Activated CD4-positive, alpha-beta T cell treated with anti-CD3 and anti-CD28 coated beads, Interleukin-2, amount 10 ng/mL, durations not matched to agents 7 days and 5 days (primary cell): ENCODE measurements at places on chromosomes 2 and 18. TPM values are rescaled to one million over a fixed set of nuclear protein-coding genes. Genes with fewer than 3 reads are reported as not detected.

DNA sequence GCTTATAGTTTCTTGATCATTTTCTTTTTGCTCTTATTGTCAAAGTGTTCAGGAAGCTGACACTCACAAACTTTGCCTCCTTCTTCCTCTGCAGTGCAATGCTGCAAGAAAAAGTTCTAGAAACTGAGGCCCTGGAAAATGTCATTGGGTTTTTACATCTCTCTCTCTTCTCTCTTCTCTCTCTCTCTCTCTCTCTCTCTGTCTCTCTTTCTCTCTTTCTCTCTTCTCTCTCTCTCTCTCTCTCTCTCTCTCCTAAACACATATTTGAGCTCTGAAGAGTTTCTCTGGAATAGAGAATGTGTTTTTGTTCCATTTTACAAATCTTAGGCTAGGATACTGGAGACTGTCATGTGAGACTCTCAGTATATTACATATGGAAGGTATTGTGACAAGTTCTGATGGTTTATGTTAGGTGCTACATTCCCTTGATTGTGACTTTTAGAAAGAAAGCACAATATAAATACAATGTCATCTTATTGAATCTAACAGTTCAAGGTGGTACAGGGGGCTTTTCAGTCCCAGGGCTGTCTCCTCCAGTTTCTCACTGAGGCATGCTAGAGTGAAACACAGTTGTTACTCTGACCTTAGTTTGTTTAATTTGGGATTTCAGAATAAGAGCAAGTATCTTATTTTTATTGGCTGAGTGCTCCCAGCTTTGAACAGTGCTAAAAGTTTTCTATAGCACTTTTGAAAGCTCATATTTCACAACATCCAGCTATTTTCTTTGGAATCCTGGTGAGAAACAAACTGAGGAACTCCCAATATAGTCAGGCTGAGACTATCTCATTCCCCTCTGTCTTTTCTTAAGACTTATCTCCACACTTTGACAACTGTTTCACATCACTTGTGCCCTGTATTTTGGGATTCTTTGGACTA is 41.4 kb upstream of the EHBP1 start:
- no peaks in the 10 kb centered on the region for H3K36me3 ChIP-seq
- DNase-seq = no peak
- H3K4me3 ChIP-seq = no peak overlapping the region
- no peaks in the 10 kb centered on the region for H3K4me1 ChIP-seq
- no peak overlapping the region for H3K27ac ChIP-seq

- no peaks in the 10 kb centered on the region for H3K27me3 ChIP-seq
- H3K4me1 ChIP-seq = no peaks in the 10 kb centered on the region
- no peak overlapping the region for H3K27ac ChIP-seq
- H3K36me3 ChIP-seq = no peaks in the 10 kb centered on the region
- DNase-seq = no peak
Measured at GRCh38 chr2:149800624-149801542, 213.3 kb upstream of the MMADHC start.

IKZF2 gene
- total RNA-seq = 5.1 TPM

DNA sequence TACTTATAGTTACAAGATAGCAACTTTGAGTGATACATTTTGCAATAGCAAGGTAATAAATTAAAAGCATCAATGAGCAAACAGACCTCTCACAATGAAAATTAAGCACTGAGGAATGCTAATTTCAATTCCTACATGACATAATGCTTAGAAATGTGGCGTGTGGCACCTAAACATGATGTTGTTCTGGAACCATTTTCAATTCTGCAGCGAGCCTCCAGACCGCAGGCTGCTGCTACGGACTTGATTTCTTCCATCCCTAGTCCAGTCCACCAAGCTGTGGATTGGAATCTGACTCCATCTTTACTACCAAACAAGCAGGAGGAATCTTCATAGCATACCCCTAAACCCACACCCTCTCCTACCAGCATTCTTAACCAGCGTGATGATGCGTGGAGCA is 58.7 kb upstream of the ZNF397 start:
- no peaks in the 10 kb centered on the region for H3K27me3 ChIP-seq
- no peak overlapping the region for H3K27ac ChIP-seq
- H3K4me1 ChIP-seq = no peaks in the 10 kb centered on the region

GRCh38 chr2:119181791-119182445 is 23.4 kb upstream of the C1QL2 start:
- no peak for DNase-seq
- H3K27ac ChIP-seq = no peak overlapping the region
- H3K27me3 ChIP-seq = peaks cover 3% of the 10 kb centered on the region
- no peaks in the 10 kb centered on the region for H3K36me3 ChIP-seq
